Heart left ventricle (tissue), 16 donors: ENCODE measurements at places on chromosomes 6 and 20.
A peak's percentile ranks its signal among the peaks of the same experiment; 100 is the strongest.

DNA sequence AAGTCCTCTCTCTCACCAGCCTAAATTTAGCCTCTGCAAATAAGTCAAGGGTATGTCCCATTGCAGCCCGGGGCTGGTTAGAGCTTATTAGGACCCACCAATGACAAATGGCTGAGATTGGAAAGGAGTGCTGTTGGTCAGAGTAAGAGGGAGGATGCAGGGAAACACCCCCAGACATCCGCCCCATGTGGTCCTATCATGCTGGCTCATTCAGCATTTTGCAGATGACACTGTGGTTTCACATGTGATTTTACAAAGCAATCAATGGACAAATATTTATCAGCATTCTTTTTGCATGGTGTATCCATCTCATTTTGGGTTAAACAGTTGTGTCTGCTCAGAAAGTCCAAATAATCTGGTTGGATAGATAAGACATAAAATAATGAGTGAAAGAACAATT is 152.2 kb upstream of the EXOC2 start:
- no peak overlapping the region for H3K4me3 ChIP-seq
- no peaks in the 10 kb centered on the region for H3K36me3 ChIP-seq
- DNase-seq: no peak
- H3K4me1 ChIP-seq: no peaks in the 10 kb centered on the region
- H3K27me3 ChIP-seq: no peaks in the 10 kb centered on the region
- H3K27ac ChIP-seq: no peak overlapping the region

- no peak for DNase-seq
- H3K4me1 ChIP-seq: peaks cover 11% of the 10 kb centered on the region
- H3K27me3 ChIP-seq: peaks cover 19% of the 10 kb centered on the region
Observed at GRCh38 chr20:46342451-46343347, 34.4 kb upstream of the CDH22 start.

GRCh38 chr20:10209091-10209490 is 9.5 kb upstream of the SNAP25 start:
- H3K27ac ChIP-seq: no peak overlapping the region
- no peaks in the 10 kb centered on the region for H3K36me3 ChIP-seq
- H3K4me1 ChIP-seq: no peaks in the 10 kb centered on the region

DNA sequence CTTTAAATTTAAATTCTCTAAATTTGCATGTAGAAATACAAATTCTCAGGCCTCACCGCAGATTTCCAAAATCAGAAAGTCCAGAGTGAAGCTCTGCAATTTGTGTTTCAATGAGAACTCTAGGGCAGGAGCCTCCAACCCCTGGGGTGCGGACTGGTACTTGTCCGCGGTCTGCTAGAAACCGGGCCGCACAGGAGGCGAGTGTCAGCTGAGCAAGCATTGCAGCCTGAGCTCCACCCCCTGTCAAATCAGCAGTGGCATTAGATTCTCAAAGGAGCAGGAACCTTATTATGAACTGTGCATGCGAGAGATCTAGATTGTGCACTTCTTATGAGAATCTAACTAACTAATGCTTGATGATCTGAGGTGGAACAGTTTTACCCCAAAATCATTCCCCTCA is 203.0 kb upstream of the PCSK2 start:
- no peaks in the 10 kb centered on the region for H3K4me1 ChIP-seq
- H3K27me3 ChIP-seq: no peaks in the 10 kb centered on the region
- DNase-seq: no peak
- no peaks in the 10 kb centered on the region for H3K36me3 ChIP-seq
- H3K4me3 ChIP-seq: no peak overlapping the region

- peak overlapping the region; percentile 60 for H3K27ac ChIP-seq
- no peak for DNase-seq
- H3K4me3 ChIP-seq: no peak overlapping the region
- peaks cover 72% of the 10 kb centered on the region for H3K4me1 ChIP-seq
- no peaks in the 10 kb centered on the region for H3K27me3 ChIP-seq
- H3K36me3 ChIP-seq: no peaks in the 10 kb centered on the region
Observed at GRCh38 chr20:573414-574296, 30.1 kb upstream of the CSNK2A1 start.

DNA sequence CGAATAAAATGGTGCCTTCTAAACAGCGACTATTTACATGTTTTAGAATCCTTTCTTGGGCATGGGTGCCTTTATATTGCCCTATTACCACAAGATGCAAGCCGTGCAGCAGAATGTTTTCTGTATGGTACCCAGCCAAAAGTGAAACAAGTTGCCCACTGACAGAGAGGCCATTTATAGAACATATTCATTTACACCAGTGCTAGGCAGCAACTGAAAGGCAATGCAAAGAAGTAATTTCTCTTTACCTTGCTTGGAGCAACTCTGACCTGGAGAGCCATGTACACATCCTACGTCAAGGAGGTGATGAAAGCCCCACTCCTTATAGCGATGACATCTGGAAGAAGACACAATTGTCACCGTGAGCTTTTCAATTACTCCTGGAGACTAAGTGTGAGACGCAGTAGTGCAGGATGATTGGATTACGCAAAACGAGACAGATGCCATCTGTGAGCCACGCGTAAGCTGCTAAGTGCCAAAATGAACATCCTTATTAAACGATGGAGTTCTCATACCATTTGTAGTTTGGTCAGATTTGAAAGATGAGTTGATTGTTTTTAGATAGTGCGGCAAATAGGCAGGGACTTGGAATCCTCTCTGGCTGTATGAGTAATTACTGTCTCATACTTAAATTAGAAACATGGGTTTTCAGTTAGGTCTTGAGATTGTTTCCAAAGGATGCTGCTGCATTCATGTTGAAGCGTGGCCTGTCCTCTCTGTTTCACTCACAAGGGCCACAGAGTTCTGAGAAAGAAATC is at the start of gene TMEM244:
TSS of gene TMEM244 (minus strand) at position 408 of the 758 bp plus-strand sequence. CDS start at position 281, 127 bp downstream.
- H3K27ac ChIP-seq: no peak within 1 kb of the TSS
- no peaks in the 10 kb centered on the region for H3K4me1 ChIP-seq
- no peak within 1 kb of the TSS for H3K4me3 ChIP-seq
- H3K36me3 ChIP-seq: no peaks in the 10 kb centered on the region
- DNase-seq: no peak
- no peaks in the 10 kb centered on the region for H3K27me3 ChIP-seq
